Stimulated activated CD8-positive, alpha-beta memory T cell treated with anti-CD3 and anti-CD28 coated beads, Interleukin-15, amount 100 ng/mL, for 4 hours (primary cell): ENCODE measurements at places on chromosomes 12 and 14.
A peak's percentile ranks its signal among the peaks of the same experiment; 100 is the strongest.

DNA sequence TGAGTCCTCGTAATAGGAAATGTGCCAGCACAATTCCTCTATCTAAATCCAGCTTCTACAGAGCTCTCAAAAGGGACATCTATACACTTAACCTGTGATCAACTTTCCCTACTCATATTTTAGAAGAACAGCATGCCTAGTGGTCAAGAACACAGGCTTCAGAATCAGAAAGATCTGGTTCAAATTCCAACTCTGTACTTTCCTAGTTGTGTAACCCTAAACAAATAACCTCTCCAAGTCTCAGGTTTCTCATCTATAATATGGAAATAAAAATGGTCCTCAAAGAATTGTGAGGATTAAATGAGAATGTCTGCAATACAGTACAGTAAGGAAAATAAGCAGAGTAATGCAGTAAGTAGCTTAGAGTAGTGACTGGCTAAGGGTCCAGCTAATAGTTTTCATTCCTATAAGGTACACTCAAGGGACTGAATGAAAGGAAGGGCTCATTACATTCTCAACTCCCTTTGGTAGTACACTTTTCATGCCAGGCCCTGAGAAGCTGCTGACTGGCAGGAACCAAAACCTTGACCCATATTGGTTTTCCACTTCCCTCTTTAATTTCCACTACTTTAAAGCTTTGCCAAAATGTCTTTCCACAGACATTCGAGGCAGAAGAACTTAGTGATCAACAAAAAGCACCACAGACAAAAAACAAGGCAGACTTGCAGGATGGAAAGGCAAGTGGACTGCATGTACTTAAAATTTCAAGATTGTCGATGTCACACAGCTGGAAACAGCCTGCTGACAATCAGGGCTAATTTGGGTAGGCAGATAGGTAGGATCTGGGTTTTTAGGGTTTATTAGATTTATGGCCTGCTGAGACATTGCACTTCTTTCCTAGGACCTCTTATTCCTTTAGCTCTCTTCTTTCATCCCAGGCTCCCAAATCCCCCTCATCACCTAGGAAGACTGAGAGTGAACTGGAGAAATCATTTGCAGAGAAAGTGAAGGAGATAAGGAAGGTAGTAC, 4.3 kb downstream of the CCDC196 start:
- DNase-seq: no peak

DNA sequence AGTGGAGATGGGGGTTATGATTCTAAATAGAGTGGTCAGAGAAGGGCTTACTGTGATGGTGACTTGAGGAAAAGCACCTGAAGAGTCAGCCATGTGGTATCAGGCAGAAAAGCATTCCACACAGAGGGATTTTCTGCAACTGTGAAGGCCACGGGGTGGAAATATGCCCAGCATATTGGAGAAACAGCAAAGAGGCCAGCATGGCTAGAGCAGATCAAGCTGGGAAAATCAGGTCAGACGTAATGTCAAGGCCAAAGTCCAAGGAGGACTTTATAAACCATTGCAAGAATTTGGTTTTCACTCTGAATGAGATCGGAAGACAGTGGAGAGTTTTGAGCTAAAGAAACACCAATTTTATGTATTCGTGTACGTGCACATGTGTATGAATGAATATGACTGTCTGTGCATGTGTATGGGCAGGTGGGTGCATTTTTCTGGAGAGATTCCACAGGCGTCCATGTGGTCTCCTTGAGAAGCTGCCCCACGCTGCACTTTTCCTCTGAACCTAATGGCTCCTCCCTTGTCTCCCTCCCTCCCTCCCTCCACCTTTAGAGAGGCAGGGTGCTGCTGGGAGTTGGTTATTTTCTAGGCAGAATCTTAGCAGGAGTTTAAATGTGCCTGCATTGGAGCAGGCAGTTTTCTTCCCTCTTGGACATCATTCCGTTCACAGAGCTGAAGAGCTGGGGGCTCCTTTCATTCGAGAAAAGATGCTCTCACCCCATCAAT, 97.4 kb upstream of the PPP4R3A start:
- no peak for DNase-seq

- DNase-seq: no peak
Observed at GRCh38 chr12:115387467-115387901, 703.5 kb upstream of the TBX3 start.

DNA sequence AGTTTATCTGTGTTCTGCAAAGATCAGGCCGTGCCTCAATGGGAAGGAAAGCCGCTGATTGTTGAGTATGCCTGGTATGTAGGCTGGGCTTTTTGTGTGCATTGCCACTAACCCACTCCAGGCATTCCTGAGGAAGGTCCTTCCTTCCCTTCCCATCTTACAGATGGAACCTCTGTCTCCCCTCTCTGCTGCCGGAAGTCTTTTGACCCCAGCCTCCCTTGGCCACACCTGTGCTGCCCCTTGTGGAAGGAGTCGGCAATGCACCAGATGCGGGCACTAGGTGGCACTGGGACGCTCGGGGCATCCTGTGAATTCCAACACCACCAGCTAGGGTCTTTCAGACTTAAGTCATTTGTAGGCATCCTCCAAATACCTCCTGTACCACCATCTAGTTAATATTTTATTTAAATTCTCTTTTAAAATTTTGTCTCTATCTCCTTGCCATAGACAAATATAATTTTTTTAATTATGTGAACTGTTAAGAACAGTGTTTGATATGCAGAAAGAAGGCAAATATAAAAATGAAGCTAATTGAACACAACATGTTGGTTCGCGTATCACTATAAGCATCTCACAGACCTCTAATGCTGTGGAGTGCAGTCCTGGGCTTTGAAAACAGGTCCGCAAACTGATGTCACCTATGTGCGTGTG, 99.6 kb downstream of the RIN3 start:
- no peak for DNase-seq

GRCh38 chr14:99234961-99235571, 36.9 kb downstream of the BCL11B start:
- DNase-seq: no peak

- no peak for DNase-seq
Observed at GRCh38 chr12:92002673-92003382, 142.8 kb downstream of the BTG1 start.

DNA sequence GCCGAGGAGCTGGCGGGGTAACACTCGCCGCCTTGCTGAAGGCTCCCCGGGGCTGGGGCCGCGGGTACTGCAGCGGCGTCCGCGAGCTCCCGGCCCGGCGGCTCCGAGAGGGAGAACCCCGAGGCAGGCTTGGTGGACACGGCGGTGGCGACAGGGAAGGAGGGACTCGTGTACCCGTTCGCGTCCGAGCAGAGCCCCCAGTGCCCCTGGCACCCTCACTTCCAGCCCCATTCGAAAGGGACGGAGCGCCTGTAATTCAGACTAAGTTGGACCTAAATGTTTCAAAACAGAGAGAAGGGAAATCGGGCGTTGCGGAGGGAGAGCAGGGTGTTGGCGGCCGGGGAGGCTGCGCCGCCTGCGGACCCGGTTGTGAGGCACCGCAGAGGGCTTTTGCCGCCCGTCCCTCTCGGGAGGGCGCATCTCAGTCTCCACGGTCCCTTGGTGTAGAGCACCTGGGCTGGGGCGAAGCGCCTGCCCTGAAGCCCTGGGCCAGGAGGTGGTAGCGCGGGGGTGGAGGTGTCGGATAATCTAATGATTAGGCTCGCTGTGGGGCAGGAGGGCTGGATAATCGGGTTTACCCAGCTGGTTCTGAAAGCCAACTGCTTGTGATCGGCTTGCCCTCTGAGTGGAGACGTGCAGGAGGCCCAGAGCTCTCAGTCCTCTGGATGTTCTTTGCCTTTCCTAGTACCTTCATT, 771 bp downstream of the DAAM1 start:
- DNase-seq: peak; percentile 10

GRCh38 chr12:16266085-16266484, 11.4 kb downstream of the SLC15A5 start:
- DNase-seq: no peak

GRCh38 chr14:65476273-65476941, 63.9 kb downstream of the FUT8 start:
- no peak for DNase-seq

DNA sequence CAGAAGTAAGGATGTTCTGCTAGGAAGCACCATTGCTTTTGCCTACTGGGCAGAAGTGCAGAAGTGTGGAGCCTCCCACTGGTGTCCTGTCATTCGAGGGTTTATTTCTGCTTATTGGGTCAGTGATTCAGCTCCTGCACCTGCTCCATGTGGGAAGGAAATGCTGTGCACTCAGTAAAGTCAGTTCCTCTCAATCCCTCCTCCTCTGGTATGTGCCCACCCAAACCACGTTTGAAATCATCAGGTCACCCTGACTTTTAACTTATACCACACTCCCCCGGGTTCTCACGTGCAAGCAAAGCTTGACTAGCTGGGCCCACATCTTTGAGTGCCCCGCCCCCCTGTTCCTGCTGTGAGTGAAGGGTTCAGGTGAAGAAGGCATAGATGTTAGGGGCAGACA, 223.7 kb downstream of the CHST11 start:
- no peak for DNase-seq

- DNase-seq: no peak
Observed at GRCh38 chr12:54286042-54287030, 5.8 kb downstream of the HNRNPA1 start.

DNA sequence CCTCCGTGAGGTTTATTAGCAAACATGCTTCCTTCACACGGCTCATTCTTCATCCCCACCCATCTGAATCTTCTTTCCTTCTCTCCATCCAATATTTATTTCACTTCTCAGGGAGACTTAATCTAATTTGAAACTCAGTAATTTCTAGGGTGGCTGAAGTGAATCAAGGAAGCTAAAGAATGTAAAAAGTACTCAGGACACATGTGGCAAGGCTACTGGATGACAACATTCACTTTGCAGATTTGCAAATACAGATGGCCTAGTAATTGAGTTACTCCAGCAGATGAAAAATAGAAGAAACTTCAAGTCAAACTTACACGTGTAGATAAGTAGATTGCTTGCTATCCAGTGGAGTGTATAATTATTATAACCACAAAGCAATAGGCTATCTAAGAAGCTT, 15.4 kb upstream of the BEST3 start:
- DNase-seq: no peak

DNA sequence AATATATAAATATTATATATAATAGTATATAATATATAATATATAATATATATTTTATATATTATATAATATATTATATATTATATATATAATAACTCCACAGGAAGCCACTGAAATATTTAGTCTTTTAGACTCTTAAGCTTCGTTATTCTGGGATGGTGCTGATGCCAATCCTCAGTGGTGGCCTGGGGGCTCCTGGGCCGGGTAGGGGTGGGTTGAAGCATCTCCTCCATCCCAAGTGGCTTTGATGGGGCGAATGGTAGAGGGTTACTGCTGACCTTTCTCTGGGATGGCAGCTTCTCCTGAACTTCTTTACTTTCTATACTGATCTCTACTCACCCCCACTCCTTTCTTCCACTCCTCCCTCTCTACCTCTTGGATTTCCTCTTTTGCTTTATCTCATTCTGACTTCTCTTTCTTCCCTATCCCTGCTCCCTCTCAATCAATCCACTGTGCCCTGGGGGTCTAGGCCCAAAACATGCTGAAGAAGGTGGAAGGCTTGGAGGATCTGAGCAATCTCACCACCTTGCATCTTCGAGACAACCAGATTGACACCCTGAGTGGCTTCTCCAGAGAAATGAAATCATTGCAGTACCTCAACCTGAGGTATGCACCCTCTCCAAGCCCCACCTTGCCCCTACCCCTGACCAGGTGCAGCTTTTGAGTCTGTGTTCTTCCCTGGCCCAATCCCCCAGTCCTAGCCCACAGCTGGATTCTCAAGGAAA, 4.8 kb upstream of the ENO2 start:
- no peak for DNase-seq

DNA sequence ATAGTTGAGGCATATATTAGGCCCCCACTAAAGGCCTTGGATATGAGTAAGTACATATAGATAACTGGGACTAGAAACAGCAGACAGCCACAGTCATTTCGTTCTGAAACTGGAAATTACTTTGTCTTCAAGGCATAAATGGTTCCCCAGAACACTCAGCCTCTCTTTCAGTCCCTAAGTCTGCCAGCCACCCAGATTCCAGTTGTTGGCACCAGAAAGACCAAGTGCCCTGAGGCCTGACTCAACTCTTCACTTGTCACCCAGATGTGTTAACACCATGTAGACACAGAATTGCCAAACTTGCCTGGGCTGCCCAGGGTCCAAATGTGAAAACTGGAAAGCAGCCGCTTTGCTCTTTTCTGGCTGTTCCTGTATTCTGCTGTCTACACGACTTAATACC, 3.0 kb upstream of the LGALS3 start:
- DNase-seq: no peak

DNA sequence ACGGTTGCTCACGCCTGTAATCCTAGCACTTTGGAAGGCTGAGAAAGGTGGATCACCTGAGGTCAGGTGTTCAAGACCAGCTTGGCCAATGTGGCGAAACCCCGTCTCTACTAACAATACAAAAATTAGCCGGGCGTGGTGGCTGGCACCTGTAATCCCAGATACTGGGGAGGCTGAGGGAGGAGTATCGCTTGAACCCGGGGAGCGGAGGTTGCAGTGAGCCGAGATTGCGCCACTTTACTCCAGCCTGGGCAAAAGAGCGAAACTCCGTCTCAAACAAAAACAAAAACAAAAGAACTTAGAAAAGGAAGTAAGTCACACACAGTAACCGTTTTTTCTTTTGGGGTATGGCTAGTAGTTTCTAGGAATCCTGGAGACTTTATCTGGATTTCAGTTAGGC, 1.7 kb upstream of the PALS1 start:
- DNase-seq: no peak

DNA sequence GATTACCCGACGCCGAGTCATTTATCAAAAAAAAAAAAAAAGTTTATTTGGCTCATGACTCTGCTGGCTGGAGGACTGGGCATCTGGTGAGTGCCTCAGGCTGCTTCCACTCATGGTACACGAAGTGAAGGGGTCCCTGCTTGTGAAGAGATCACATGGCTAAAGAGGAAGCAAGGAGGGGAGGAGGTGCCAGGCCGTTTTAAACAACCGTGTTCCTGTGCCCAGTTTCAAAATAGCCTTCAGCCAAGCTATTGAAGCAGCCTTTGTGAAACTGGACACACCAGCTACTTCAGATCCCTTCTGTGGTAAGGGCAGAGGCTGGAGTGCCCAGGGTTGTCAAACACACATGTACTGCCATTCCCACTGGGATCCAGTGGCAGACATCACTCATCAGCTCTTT, 7.6 kb downstream of the POP5 start:
- DNase-seq: no peak

GRCh38 chr12:126362493-126362892, 1297.3 kb downstream of the AACS start:
- no peak for DNase-seq

- no peak for DNase-seq
Observed at GRCh38 chr14:94768521-94769390, 1.2 kb downstream of the GSC start.

DNA sequence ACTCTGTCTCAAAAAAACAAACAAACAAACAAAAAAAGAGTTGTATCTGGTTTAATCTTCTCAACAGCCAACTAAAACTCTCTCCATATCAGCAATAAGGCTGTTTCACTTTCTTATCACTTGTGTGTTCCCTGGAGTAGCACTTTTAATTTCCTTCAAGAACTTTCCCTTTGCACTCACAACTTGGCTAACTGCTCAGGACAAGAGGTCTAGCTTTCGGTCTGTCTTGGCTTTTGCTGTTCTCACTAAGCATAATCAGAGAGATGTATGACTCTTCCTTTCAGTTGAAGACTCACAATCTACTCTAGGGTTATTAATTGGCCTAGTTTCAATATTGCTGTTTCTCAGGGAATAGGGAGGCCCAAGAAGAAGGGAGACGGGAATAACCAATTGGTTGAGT, 12.3 kb downstream of the NEMP1 start:
- DNase-seq: no peak

- DNase-seq: no peak
Observed at GRCh38 chr14:79543967-79544697, 667.2 kb downstream of the DIO2 start.
